Cardiac fibroblast (primary cell): ENCODE measurements at places on chromosomes 5 and 9.

GRCh38 chr5:116939641-116940040 lies 365.0 kb upstream of the SEMA6A start:
- DNase-seq = no peak

GRCh38 chr9:132366481-132366880 lies 11.7 kb upstream of the SETX start:
- DNase-seq = no peak

DNA sequence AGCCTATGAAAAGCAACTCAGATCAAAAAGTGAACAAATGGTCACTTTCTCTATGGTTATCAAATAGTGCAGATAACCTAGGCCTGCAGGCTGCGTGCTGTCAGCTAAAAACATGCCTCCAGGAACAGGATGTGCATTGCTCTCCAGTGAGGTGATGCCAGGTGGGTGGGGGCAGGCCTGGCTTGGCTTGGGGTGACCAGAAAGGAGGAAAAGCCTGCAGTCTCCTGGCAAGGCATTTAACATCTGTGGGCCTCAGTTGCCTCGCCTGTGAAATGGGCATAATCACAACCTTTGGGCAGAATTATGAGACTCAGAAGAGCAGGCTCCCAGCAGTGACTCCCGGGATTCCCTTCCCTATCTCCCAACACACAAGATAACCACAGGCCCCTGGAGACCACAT lies 135.9 kb downstream of the COL23A1 start:
- DNase-seq = no peak

- DNase-seq = peak; percentile 72
These were observed 75.4 kb downstream of the STK32A start for GRCh38 chr5:147310059-147310704.

- DNase-seq = peak; percentile 7
These were observed 499 bp downstream of the FBLL1 start for GRCh38 chr5:168529374-168530234.

GRCh38 chr9:73824671-73825070 lies 672.5 kb upstream of the RORB start:
- no peak for DNase-seq

DNA sequence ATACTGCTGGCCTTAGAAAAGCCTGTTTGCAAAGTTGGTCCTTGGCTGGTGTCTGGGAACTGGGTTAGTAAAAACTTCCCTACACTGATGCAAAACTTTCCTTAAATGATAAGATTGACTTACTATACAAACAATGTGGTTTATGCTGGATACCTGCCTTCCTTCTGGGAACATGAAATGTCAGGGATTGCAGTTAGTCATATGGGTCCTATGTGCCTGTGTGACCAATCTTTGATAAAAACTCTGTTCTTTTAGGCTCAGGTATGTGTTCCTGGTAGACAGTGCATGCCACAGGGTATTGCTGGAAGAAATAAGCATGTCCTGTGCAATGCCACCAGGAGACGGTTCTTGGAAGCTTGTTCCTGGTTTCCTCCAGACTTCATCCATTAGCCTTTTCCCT lies 173.3 kb downstream of the RMI1 start:
- DNase-seq = peak; percentile 24

DNA sequence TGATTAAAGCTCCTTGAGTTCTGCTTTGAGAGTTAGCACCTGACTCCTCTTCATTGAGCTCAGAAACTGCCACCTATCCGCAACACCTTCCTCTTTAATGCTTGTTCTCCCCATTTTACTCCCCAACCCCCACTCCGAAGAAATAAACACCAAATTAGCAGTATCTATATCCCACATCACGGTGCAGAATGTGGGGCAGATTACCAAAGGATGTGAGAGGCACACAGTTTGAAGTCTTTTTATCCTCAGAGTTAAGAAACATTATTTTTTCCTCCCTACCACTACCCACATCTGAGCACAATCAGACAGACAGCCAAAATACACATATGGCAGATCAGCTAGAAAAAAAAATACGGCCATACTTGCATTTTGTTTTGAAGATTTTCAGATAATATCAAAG lies 26.1 kb upstream of the IL7R start:
- DNase-seq = no peak

DNA sequence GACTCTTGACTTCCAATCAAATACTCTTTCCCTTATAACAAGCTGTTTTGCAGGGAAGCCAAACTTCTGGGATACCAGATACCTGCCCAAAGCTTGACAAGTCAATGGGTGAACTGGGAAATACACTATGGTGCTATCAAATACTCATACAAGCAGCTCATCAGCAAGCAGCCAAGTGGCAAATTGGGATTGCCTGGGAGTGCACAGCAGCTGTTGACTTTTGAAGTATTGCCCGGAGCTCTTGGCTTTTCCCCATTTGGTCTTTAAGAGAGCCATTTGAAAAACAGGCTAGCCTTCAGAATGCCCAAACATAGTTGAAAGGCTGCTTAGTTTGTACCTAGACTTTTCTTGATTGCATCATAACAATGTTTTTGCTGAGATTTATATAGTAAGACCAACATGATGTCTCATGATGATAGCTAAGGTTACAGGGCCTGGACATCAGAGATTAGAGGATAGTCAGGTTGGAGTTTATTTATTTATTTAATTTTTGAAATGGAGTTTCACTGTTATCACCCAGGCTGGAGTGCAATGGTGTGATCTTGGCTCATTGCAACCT lies 210.1 kb upstream of the ZNF608 start:
- DNase-seq = no peak

DNA sequence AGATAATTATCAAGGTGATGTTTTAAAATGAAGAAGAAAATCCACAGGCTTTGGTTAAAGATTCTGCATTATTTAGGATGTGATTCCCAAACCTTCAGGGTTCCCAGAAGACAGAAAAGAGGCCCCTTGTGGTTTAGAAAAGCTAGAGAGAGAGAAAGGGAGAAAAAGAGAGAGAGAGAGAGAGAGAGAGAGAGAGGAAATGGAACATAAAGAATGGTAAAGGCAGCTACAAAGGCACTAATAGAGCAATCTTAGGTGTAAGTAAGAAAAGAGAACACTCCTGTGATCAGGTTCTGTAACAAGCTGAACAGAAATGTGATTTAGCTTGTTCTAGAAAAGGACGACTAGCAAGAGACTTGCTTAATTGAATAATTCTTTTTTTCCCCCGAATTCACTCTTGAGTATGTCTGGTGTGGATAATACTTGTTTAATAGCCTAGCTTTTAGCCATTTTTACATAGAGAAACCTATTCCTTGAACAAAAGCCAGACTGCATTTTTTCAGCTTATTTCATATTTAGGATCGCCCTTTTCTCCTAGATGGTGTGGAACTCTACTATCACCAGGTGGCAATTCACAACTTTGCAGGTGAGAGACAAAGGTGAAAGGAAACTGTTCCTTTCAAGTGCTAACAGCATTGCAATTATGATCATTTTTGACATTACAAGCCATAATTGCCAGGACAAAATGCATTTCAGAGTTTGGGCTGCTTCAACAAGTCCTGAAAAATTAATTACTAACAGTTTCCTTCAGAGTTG lies 57.6 kb upstream of the SH3GL2 start:
- DNase-seq = no peak
